ENCODE measurements at places on chromosomes 1 and 21.

DNA sequence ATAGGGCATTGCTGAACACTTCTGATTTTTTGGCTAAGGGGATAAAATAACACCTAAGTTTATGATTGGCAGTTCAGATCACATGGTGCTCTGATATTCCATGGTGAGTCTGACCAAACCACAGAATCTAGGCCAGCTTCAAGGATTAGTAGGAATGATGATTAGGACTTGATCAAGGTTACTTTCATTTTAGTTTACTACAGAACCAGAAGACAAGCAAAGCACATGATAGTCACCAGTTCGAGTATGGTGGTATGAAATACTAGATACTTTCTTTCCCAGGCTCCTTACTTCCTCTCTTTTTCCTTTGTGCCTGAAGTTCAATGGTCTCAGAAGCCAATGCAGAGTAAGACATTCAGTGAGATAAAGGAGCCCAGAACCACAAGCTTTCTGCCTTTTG is 26.6 kb downstream of the S100A10 start:
- DNase-seq: no peak

DNA sequence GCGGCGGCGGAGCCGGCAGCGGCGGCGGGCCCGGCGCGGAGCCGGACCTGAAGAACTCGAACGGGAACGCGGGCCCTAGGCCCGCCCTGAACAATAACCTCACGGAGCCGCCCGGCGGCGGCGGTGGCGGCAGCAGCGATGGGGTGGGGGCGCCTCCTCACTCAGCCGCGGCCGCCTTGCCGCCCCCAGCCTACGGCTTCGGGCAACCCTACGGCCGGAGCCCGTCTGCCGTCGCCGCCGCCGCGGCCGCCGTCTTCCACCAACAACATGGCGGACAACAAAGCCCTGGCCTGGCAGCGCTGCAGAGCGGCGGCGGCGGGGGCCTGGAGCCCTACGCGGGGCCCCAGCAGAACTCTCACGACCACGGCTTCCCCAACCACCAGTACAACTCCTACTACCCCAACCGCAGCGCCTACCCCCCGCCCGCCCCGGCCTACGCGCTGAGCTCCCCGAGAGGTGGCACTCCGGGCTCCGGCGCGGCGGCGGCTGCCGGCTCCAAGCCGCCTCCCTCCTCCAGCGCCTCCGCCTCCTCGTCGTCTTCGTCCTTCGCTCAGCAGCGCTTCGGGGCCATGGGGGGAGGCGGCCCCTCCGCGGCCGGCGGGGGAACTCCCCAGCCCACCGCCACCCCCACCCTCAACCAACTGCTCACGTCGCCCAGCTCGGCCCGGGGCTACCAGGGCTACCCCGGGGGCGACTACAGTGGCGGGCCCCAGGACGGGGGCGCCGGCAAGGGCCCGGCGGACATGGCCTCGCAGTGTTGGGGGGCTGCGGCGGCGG is 1.0 kb downstream of the ARID1A start:
- DNase-seq: no peak

- no peak for DNase-seq
Observed at GRCh38 chr1:15966956-15967344, 9.0 kb downstream of the ZBTB17 start.

DNA sequence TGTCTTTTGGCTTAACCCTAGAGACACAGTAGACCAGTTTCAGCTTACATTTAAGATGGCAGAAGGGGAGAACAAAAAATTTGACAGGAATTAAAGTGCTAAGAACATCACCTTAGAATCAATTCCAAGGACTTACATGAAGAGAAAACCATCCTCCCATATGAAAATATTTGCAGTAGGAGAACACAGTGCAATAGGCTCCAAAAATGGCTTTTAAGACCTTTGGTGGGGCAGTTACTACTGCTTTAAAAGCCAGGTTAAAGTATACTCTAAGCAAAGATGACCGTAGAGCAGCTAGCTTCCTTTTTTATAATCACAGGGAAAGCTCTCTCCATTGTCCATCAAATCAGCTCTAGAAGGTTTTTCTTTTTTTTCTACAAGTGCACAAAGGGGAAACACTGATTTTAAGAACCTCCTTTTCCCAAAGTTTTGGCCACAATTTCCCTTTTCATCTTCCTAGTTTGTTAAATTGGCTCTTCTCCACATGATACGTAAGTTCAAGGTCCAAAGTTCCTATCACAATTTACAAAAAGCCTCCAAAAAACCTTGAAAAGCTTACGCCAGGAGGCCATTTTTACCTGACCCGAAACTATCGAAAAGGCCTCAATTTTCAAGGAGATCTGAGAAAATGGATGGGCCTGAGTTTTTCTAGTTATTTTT is 3.3 kb downstream of the TXNIP start:
- no peak for DNase-seq

DNA sequence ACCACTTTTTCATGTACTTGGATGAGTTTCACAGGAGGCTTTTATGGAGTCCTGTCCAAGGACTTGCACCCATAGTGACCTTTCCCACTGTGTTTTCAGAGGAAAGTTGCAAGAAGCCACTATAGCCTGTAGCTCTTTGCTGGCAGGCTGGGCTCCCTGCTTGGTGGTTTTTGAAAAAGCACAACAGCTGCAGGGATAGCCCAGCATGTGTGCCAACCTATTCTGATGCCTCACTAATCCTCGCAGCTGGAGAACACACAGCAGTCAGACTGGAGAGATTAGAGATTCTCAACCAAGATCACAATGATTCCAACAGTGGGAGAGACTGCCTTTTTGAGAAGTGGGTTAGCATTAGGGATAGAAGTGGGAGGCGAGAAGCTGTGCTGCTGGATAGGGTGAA is 24.1 kb upstream of the ARHGEF11 start:
- DNase-seq: no peak

- DNase-seq: no peak
Observed at GRCh38 chr1:153735090-153735420, 7.2 kb downstream of the INTS3 start.

DNA sequence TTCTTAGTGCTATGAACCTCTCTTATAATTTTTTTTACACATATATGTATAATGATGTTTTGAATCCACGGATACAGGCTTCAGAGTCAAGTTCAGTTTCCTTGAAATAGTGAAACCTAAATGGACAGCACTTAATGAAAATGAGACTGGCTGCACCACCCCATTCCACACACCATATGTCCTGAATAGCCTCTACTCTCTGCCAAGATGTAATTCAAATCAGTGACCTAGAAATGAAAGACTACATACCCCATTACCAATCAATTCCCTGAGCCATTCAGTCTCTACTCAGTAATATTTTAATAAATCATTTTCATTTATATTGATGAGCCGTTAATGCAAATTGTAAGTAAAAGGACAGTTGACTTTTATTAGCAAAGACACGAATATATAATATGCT is 614.9 kb upstream of the TMPRSS15 start:
- no peak for DNase-seq

- no peak for DNase-seq
Observed at GRCh38 chr1:45018599-45019230, 6.7 kb downstream of the UROD start.

GRCh38 chr1:100474834-100475233 is 63.1 kb upstream of the GPR88 start:
- no peak for DNase-seq

DNA sequence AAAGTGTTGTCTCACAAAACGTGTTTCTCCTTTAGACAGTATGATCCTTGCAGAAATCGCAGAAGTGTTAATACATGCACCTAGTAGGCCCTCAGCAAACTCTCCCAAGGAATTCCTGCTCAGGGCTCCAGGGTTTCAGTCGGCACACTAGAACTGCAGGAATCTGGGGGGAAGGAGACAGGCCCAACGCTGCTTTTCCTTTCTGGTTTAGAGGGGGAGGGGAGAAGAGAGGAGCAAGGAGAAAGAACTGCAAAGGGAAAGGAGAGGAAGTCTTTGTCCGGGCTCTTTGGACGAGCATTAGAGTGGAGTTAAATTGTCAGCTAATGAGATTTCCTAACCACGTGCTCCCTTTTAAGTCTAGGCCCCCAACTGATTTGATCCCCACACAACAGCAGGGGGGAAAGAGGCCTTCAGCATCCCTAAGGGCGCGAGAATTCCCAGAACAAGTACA is 103.7 kb upstream of the SOD1 start:
- no peak for DNase-seq

DNA sequence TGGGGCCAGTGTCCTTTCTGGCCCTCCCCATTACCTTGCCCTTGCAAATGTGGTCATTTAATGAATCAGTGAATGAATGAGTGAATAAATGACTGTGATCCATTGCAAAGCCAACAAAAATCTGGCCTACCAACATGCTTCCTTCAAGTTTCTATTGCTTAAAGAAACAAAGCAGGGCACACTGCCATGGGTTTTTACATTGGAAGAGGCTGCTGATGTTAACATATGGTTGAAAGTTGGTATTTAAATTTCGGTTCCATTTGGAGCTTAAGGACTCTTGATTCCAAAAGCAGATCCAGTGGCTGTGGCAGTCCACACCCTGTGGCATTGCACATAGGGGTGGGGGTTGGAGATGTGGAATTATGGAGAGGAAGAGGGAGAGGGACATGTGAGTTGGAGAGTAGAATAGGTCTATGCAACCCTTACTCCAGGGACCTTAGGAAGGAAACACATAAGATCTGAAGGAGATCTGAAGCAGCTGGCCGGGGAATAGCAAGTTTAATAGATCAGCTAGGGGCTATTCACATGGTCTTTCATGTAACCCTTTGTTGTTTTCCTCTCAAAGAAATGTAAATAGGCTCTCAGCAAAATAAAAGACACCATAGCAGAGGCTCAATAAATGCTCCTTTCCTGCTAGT is 7.2 kb downstream of the ABCA4 start:
- no peak for DNase-seq

- DNase-seq: no peak
Observed at GRCh38 chr21:17854745-17855144, 35.6 kb upstream of the C21orf91 start.

DNA sequence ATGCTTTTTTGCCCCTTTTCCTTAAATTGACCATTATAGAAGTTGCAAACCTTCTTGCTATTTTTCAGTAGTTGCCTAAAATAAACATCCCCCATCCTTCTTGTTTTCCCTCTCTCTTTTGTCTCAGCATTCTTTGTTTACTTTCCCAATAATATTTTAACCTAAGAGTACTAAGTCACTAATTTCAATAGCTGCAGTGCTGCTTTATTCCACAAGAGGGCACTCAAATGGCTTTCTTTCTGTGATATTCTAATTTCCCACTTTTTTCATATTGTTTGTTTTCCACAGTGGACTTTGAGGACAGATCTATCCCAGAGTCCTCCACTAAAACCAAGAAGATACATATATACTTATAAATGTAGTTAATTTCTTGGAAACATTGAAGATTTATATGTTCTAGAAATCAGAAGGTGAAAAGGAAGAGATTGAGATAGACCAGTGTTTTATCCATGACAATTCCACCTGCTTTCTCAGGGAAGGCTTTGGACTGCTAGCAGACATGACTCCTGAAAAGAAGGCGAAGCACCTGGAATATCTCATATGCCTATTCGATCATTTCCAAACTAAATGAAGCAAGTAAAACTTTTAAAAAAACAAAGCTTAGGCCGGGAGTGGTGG is 104.8 kb upstream of the GRIK1 start:
- no peak for DNase-seq

DNA sequence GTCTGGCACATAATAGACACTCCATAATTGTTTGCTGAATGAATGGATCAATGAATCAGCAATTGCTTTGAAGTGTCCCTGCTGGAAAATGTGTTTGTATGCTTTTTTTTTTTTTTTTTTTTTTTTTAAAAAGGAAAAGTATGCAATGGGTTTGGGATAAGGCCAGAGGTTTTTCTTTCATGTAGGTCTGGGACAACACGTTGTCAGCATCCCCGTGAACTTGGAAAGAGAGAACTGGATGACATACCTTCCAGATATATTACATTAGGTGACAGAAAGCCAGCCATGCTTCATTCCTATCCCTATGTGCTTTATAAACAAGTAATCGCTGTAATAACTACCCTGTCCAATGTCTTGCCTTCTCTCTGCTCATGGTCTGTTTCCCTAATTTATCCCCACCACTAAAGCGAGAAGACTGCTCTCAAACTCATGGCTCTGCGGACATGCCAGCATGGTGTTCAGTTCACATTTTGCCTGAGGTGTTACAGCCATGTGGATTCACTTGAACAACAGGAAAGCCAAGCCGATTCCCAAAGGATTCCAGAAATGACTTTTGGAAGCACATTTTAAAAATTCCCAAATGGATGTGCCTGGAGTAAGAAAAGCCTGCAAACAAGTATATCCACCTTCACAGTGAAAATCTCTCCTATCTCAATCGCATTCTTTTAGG is 34.8 kb upstream of the GREM2 start:
- DNase-seq: no peak

GRCh38 chr1:185864889-185865517 is 130.8 kb downstream of the HMCN1 start:
- DNase-seq: no peak

GRCh38 chr1:174652569-174653280 is 205.0 kb downstream of the GPR52 start:
- DNase-seq: no peak

GRCh38 chr1:90220941-90221693 is 226.2 kb downstream of the ZNF326 start:
- no peak for DNase-seq

- no peak for DNase-seq
Observed at GRCh38 chr1:9558946-9559545, 19.8 kb downstream of the SLC25A33 start.

DNA sequence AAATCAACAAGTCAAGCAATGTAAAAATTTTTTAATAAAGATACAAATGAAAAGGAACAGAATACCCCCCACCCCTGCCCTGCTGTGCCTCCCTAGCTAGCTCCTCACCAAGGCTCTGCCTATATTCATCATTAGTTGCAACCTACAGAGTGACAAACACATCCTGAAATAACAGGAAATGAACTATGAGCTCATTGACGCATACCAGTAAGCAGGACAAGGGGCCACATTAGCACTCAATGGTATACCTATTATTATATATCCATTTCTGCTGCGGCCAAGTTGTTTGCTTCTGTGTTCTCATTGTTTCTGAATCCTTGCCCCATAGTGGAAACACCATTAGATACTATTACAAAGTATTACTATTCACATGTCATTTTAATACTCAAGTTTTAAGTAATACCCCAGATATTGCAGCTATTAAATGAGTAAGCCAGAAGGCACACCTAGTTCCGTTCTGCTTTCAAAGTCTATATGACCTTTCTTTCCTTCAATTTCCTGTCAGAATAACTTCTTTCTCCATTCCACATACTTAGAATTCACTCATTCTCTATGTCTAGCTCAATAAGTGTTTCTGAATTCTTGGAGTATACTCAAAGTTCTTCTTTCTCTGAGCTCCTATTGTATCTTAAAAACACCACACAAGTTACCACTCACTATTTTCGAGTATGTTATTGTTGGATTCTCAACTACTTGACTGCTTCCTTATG is 1214.9 kb downstream of the PLA2G4A start:
- DNase-seq: no peak

GRCh38 chr1:54463259-54464030 is 57.3 kb upstream of the SSBP3 start:
- no peak for DNase-seq

GRCh38 chr1:26775666-26776065 is 12.1 kb upstream of the PIGV start:
- no peak for DNase-seq

DNA sequence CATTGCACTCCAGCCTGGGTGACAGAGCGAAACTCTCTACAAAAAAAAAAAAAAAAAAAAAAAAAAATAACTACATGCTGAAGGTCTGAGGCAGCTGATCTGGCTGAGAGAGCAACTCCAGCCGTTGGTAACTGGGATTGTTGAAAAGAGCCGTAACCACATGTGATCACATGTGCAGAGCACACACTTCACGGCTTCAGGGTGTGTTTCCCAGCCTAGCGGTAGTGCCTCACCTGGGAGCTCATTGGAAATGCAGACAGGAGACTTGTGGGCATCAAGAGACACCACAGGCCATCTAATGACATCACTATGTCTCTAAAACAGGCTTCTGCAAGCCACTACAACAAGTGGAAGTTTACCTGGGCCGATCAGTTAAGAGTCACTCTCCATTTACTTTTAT is 11.8 kb upstream of the OTUD7B start:
- DNase-seq: no peak

Data from GM19239 (cell line).